ENCODE measurements at places on chromosomes 12 and 14.

- DNase-seq = no peak
- no peak overlapping the region for H3K27ac ChIP-seq
- no peaks in the 10 kb centered on the region for H3K36me3 ChIP-seq
- no peaks in the 10 kb centered on the region for H3K27me3 ChIP-seq
- H3K4me3 ChIP-seq = no peak overlapping the region
Measured at GRCh38 chr14:94591871-94592270, 10.6 kb downstream of the SERPINA5 start.

DNA sequence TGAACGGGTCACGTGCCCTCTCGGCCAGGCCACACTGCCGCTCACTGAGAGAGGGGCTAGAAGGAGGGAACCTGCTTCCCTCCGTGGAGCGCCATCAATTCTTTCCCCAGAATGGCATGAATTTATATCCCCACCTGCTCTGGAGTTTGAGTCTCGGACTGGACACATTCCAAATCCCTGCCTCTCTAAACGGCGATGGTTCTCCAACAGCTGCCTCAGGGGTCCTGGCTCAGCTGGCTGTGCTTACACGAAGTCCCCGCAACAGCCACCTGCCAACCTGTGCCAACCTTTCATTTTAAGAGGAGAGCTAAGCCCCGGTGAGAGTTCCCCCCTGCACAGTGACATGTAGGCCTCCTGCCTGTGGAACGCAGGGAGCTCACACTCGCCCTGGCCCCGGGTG lies 73.2 kb downstream of the RIMBP2 start:
- H3K36me3 ChIP-seq = no peaks in the 10 kb centered on the region
- no peak for DNase-seq
- no peak overlapping the region for H3K4me3 ChIP-seq

DNA sequence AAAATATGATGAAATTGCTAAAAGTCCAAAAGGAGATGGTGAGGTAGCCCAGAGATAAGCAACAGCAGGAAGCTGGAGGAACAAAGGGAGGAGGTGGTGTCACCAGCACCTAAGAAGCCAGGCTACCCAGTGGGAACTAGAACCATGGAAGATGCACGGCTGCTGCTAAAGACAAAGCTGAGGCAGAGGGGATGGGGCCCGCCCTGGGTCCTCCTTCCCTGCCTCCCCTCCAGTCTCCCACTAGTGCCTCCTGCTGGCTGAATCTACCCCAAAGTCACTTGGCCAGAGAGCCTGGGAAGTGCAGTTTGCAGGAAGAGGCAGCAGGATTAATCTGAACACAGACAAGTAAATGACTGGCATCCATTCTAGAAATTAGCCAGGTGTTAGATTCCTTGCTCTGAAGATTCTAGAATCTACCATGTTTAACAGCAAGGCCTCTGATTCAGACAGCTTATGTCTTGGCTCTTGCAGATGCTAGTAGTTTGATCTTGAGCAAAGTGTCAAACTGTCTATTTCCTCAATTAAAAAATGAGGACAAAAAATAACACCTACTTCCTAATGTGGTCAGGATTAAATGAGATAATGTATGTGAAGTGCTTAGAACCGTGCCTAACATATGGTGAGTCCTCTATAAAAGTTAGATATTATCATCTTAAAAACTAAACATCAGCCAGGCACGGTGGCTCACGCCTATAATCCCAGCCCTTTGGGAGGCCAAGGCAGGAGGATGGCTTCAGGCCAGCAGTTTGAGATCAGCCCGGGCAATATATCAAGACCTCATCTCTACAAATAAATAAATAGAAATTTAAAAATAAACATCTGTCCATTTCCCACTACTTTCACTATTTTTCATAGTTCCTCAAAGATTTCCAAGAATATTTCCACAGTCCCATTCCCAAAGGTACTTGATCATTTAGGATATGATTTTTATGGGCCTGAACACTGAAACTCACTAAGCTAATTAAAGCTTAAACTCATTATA lies 5.8 kb upstream of the LRP10 start:
- no peak for DNase-seq
- H3K27ac ChIP-seq = no peak overlapping the region
- H3K27me3 ChIP-seq = no peaks in the 10 kb centered on the region
- no peaks in the 10 kb centered on the region for H3K36me3 ChIP-seq

DNA sequence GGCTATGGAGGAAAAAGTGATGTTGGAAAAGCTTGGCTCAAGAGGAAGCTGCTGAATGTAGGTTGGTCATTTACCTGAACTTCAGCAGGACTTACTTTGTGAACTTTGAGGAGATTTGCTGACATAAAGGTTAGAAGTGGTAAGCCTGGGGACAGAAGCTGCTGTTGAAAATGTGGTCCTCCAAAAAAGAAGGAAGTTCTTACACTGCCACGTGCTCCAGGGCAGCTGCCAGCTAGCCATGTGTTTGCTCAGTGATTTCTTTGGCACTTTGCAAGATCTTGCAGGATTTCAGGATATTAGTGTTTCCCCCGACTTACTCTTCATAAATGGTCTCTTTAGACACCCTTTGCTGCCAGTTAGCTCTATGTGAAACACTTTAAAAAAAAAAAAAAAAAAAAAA lies 14.8 kb upstream of the DYRK2 start:
- no peak for DNase-seq
- peaks cover 4% of the 10 kb centered on the region for H3K27me3 ChIP-seq
- no peaks in the 10 kb centered on the region for H3K4me1 ChIP-seq

GRCh38 chr14:24435192-24435810 lies 5.5 kb downstream of the KHNYN start:
- H3K36me3 ChIP-seq = peaks cover 7% of the 10 kb centered on the region
- peaks cover 8% of the 10 kb centered on the region for H3K4me1 ChIP-seq
- H3K27ac ChIP-seq = no peak overlapping the region
- DNase-seq = no peak
- no peaks in the 10 kb centered on the region for H3K27me3 ChIP-seq

- H3K27me3 ChIP-seq = no peaks in the 10 kb centered on the region
- H3K4me3 ChIP-seq = no peak overlapping the region
- no peaks in the 10 kb centered on the region for H3K36me3 ChIP-seq
- DNase-seq = no peak
- H3K27ac ChIP-seq = no peak overlapping the region
Measured at GRCh38 chr12:93058280-93058679, 129.2 kb upstream of the EEA1 start.

DNA sequence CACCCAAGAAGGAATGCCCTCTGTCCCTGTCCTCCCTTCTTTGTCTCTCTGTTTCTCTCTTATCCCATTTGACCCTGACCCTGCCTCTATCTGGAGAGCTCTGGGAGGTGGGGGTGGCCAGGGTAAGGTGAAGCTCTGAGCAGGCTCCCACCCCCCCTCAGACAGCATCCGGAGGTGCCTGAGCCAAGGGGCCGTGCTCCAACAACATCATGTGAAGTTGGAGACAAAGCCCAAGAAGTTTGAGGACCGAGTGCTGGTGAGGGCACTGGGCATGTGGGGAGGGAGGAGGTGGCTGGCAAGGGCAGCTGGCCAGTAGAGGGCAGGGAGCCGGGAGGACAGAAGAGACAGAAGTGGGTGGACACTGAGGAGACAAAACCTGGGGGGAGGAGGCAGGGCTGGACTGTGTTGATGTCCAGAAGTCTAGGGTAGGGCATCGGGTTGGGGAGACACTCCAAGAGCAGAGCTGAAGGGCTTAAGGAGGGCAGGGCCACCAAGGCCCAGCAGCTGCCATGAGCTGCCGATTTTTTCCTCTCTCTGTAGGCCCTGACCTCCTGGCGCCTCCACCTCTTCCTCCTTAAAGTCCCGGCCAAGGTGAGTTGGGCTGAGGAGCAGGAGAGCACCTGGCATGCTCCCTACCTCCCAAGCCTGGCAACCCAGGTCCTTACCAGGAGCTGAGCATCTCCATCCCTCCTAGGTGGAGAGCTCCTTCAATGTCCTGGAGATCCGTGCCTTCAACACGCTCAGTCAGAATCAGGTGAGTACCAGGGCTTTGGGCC lies 1.9 kb downstream of the CARMIL3 start:
- no peak overlapping the region for H3K4me3 ChIP-seq
- no peak overlapping the region for H3K27ac ChIP-seq
- H3K36me3 ChIP-seq = no peaks in the 10 kb centered on the region
- no peaks in the 10 kb centered on the region for H3K4me1 ChIP-seq
- no peak for DNase-seq

DNA sequence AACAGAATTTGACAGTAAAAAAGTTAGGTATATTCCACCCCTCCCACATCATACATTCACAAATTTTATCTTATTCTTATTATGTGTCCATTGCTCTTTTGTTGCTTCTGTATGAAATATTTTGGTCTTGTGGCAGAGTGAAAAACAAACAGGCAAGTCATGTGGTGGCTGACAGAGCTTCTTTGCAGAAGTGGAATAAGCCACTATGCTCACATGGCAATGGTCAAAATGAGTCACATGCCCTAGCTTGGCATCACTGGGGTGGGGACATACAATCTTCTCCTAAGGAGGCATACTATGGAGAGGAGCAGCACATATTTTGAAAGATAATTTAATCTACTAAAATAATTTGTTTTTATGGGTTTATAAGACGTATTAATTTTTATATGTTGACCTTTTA lies 27.7 kb upstream of the CMA1 start:
- no peak overlapping the region for H3K4me3 ChIP-seq
- H3K36me3 ChIP-seq = no peaks in the 10 kb centered on the region
- H3K27ac ChIP-seq = no peak overlapping the region
- no peak for DNase-seq
- no peaks in the 10 kb centered on the region for H3K4me1 ChIP-seq

DNA sequence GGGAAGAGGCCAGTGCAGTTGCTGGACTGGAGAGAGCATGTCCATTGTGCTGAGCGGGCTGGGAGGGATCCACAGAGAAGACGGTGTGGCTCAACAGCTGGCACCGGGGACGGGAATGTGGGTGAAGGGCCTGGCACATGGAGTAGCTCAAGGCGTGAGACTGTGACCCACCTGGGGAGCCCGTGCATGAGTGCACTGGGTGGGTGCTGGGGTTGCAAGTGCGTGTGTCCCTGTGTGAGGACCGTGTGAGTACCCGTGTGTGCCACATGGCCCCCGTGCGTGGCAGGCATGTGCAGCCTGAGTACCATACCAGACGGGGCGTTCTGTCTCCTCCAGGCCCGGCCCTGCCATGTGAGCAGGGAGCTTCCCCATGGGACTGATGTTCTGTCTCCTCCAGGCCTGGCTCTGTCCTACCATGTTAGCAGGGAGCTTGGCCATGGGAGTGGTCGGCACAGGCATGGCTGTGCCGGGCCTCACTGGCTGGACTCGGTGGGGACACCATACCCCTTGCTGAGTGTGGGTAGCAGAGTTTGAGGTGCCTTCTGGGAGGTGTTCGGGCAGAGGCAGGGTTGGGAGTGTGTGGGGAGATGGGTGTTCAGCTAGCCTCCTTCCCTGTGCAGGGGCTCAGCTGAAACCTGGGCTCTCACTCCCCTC lies 234.4 kb downstream of the TMEM121 start:
- no peaks in the 10 kb centered on the region for H3K27me3 ChIP-seq
- no peak overlapping the region for H3K4me3 ChIP-seq
- DNase-seq = no peak

DNA sequence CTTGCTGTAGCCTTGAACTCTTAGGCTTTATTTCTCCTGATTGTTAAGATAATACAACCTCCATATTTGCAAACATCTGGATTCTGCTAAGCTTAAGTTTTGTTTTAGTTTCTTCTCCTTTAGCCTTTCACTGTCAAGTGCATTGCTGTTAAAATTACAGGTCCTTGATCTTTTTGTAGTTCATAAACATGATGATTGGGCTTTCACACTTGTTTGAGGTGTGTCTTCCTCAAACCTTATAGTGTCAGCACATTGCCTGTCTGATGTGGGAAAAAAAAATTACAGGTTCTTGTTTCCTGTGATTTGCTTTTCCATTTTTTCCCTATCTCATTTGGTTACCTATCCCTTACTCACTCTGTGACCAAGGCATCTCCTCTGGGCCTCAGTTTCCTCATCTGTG lies 59.2 kb downstream of the BICDL1 start:
- no peaks in the 10 kb centered on the region for H3K27me3 ChIP-seq
- no peak overlapping the region for H3K4me3 ChIP-seq
- DNase-seq = no peak
- no peak overlapping the region for H3K27ac ChIP-seq

GRCh38 chr12:101498252-101498651 lies 23.1 kb downstream of the SPIC start:
- no peaks in the 10 kb centered on the region for H3K27me3 ChIP-seq
- H3K4me3 ChIP-seq = no peak overlapping the region
- no peaks in the 10 kb centered on the region for H3K4me1 ChIP-seq
- H3K27ac ChIP-seq = no peak overlapping the region
- H3K36me3 ChIP-seq = no peaks in the 10 kb centered on the region
- no peak for DNase-seq

DNA sequence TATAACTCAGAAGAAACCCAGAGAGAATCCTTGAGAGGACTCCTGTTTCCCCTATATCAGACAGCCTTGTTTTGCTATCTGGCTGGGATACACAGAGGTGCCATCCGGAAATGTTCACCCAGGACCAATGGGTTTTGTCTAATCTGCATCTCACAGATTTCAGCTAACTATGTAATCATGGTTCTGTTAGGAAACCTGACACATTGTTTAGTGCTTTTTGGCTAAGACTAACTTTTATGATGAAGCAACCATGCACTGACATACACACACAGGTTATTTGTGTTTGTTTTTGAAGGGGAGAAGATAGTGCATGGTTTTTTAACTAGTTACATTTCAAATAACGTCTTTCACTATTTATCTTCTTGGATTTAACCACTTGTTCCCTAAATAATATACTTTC lies 245.2 kb downstream of the AKAP6 start:
- no peak for DNase-seq
- no peaks in the 10 kb centered on the region for H3K27me3 ChIP-seq
- no peaks in the 10 kb centered on the region for H3K36me3 ChIP-seq
- no peak overlapping the region for H3K4me3 ChIP-seq
- no peak overlapping the region for H3K27ac ChIP-seq
- H3K4me1 ChIP-seq = no peaks in the 10 kb centered on the region

- H3K27ac ChIP-seq = no peak overlapping the region
- no peak for DNase-seq
- no peaks in the 10 kb centered on the region for H3K27me3 ChIP-seq
- H3K4me1 ChIP-seq = no peaks in the 10 kb centered on the region
Measured at GRCh38 chr12:38163442-38163801, 153.2 kb upstream of the ALG10B start.

- H3K27me3 ChIP-seq = no peaks in the 10 kb centered on the region
- H3K4me3 ChIP-seq = no peak overlapping the region
- H3K4me1 ChIP-seq = no peaks in the 10 kb centered on the region
- H3K27ac ChIP-seq = no peak overlapping the region
- no peaks in the 10 kb centered on the region for H3K36me3 ChIP-seq
Measured at GRCh38 chr14:71855399-71856036, 76.7 kb upstream of the RGS6 start.

All from Panc1 (cell line).